ENCODE measurements at places on chromosomes 11 and 22. TPM values are rescaled to one million over a fixed set of nuclear protein-coding genes. Genes with fewer than 3 reads are reported as not detected.

A4GALT gene
- 24.2 TPM for polyA plus RNA-seq

- DNase-seq: no peak
These were observed 30.5 kb downstream of the LARGE1 start for GRCh38 chr22:33889748-33890147.

DNA sequence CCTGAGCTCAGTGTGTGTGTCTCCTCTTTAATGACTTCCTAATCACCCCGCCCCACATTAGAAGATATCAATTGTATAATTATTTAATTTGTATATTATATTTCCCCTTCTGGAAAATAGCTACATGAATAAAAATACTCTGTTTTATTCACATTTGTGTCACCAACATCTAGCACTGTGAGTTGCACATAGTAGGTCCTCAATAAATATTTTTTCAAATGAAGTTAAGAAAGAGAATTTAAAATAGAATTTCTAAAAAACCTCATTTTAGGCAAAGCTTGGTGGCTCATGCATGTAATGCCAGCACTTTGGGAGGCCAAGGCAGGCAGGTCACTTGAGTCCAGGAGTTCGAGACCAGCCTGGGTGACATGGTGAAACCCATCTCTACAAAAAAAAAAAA is 59.7 kb downstream of the FAM83F start:
- no peak for DNase-seq

- no peak for DNase-seq
These were observed 4.8 kb downstream of the OAF start for GRCh38 chr11:120215634-120216033.

- no peak for DNase-seq
These were observed 8.2 kb upstream of the LAYN start for GRCh38 chr11:111532365-111532709.

- DNase-seq: no peak
These were observed 4.6 kb downstream of the SYT12 start for GRCh38 chr11:67027483-67027930.

- no peak for DNase-seq
These were observed 5.1 kb upstream of the PPP6R3 start for GRCh38 chr11:68455485-68455884.

DNA sequence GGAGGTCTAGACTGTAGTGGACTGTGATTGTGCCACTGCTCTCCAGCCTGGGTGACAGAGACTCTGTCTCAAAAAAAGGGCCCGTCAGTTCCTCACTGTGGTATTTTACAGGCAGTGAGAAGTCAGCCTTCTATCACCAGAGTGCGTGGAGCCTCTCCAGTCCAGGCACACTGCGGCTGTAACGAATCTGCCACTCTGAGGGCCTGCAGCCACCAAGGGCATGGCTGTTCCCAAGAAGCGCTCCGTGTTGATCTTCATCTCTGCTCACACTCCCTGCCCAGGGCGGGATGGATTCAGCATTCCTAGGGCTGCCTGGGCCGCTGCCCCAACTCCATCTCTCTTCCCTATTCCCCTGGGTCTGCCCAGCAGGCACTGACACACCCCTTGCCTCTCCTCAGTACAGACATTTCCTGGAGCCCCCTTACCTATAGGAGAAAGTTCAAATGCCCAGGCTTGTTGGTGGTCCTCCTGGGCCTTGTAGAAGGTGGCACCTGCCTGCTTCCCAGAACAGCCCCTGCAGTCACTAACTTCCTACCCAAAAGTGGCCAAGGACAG is 148.4 kb downstream of the CACNA1I start:
- no peak for DNase-seq

DNA sequence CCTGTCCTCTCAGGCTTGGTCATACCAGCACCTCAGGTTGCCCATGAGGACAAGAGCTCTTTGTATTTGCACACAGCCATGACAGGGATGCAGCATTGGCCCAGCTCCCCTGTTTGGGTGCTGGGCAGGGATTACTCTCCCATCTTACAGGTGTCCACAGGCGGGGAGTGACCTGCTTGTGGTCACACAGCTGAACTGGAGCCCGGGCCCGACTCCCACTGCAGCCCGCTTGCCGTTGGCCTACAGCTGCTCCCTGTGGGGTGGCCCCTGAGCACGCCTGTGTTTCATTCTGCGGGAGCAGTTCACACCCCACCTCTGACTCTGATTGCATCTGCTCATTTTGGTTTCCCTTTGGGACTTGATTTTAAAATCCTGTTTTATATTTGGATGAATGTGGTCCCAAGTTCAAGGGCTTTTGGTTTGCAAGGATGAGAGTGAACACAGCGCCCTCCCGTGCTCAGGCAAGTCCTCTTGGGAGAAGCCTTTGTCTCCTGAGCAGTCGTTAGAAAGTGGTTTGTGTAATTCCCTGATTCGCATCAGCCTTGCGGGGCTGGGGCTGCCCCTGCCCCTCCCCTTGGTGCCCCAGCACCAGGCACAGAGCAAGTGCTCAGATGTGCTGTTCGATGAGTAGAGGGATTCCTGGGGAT is 9.3 kb downstream of the PICK1 start:
- no peak for DNase-seq

GRCh38 chr11:104897891-104898684 is at the start of gene CASP12:
Gene CASP12 (minus strand): TSS chr11:104898460.
- no peak for DNase-seq
